ENCODE measurements at places on chromosomes 4 and X. TPM values are rescaled to one million over a fixed set of nuclear protein-coding genes. Genes with fewer than 3 reads are reported as not detected.

GRCh38 chrX:130665263-130665662 is 237.7 kb downstream of the ENOX2 start:
- DNase-seq = no peak

AREG gene
- 22.4 TPM for total RNA-seq

SLC9B1 gene
- 1.6 TPM for total RNA-seq

ARR3 gene
- not detected for total RNA-seq

- DNase-seq = no peak
Observed at GRCh38 chrX:47502316-47503125, 19.5 kb upstream of the ZNF41 start.

DNA sequence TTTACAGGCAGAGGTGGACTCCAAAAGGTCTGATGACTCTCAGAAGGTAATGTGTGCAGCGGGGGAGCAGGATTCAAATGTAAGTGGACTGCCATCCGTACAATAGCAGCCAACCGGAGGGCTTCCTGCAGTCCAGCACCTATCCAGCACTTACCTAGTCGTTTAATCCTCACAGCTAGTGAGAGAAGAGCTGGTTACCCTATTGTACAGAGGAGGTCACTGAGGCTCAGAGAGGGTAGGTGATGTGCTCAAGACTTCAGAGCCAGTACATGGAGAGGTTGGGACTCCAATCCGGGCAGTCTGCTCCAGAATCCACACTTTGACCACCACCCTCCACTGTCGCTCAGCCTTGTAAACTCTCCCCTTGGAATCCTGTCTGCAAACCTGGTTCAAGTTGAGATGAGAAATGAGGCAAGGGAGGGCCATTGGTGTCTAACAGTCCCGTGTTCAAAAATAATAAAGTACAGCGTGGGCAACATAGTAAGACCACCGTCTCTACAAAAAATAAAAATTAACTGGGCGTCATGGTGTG is 22.5 kb upstream of the JAKMIP1 start:
- DNase-seq = no peak

DNA sequence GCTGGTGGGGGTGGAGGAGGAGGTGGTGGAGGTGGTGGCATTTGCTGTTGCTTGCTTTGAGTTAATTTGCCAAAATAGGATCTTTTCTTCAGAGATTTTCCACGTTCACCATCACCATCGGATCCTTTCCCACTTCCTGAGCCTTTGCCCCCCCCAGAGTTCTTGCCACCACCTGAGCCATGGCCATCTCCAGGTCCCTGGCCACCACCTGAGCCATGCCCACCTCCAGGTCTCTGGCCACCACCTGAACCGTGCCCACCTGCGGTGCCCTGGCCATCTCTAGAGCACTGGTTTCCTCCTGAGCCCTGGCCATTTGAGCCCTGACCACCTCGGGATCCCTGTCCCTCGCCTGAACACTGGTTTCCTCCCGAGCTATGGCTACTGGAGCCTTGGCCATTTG is 1.9 kb downstream of the IRS4 start:
- no peak for DNase-seq

USP17L19 gene
- not detected for total RNA-seq

- DNase-seq = no peak
Observed at GRCh38 chrX:13305108-13305507, 14.7 kb downstream of the ATXN3L start.

GRCh38 chr4:71186257-71186565 is 152.6 kb upstream of the SLC4A4 start:
- DNase-seq = no peak

TCEAL2 gene
- 20.5 TPM for total RNA-seq

SERPINA7 gene
- not detected for total RNA-seq

GRCh38 chr4:100926039-100926717 is 408.4 kb upstream of the EMCN start:
- no peak for DNase-seq

- DNase-seq = no peak
Observed at GRCh38 chr4:5857199-5857598, 35.7 kb downstream of the CRMP1 start.

GRCh38 chr4:165610679-165611437 is 232.1 kb downstream of the CPE start:
- DNase-seq = no peak

DNA sequence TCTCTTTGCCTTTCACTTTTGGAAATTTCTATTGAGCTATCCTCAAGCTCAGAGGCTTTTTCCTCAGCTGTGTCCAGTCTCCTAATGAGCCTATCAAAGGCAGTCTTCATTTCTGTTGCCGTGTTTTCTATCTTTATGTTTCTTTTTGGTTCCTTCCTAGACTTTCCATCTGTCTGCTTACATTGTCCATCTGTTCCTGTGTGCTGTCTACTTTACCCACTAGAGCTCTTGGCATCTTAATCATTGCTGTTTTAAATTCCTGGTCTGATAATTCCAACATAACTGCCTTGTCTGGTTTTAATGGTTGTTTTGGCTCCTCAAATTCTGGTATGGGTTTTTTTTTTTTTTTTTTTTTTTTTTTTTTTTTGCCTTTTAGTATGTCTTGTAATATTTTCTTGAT is 9.3 kb upstream of the PDE6B start:
- DNase-seq = no peak

PRDM8 gene
- total RNA-seq = 3.6 TPM

UCHL1 gene
- total RNA-seq = 37.5 TPM

DNA sequence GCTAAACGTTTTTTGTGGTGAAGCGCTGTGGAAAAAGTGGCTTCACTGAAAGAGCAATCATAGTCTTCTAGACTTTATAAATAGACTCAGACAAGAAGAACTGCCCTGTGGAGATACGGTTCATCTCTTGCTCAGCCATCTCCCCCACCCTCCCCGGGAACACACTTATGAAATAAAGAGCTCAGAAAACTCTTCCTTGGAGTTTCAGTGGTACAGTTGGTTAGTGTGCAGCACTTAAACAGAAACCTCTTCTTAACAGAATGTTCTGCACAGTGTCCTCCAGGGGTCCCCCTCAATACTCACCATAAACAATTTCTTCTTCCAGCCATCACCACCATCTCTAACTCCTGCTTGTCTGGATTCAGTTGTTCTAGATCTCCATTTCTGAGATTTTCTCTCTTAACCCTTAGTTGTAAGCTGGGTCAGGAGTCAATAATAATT is 313.0 kb downstream of the ARHGAP10 start:
- no peak for DNase-seq

GRCh38 chr4:151198748-151199147 is 78.2 kb upstream of the PRSS48 start:
- no peak for DNase-seq

GRCh38 chr4:92172203-92172602 is 131.6 kb upstream of the GRID2 start:
- no peak for DNase-seq

DNA sequence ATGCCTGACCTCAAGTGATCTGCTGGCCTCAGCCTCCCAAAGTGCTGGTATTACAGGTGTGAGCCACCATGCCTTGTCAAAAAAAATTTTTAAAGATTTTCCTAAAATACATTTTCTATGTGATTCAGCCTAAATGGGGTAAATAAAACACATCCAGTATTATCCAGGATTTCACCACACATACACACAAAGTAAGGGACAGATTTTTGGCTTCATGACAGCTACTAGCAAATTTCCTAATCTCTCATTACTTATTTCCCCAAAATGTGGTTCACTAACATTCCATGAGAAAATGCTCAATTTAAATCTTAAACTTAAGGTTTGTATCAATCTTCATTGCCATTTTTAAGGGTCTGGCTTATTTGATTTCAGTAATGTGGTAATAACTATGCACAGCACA is 348.5 kb upstream of the INTU start:
- no peak for DNase-seq

GRCh38 chr4:56062526-56063145 is 113.9 kb downstream of the CEP135 start:
- no peak for DNase-seq

DNA sequence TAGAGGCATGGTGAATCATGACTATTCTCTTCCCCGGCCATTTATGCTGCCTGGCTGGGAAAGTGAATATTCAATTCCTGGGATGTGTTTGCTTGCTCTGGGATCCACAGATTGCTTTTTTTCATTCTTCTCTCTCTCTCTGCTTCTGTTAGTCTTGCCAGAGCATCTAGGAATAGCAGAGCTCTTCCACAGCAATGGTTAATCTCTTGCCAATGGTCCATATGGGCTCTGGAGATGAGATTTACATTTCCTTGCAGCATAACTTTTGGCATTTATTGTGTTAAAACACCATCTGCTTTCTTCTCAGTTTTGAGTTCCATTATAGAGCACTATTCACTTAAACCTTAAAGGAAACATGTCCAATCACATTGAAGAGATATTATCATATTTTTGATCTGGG is 59.2 kb upstream of the GUCY1A1 start:
- no peak for DNase-seq

- DNase-seq = no peak
Observed at GRCh38 chr4:27318740-27319139, 458.1 kb downstream of the STIM2 start.
